ENCODE measurements at places on chromosomes 6 and 20.
A peak's percentile ranks its signal among the peaks of the same experiment; 100 is the strongest.

GRCh38 chr20:62624325-62624690 lies 18.0 kb upstream of the SLCO4A1 start:
- DNase-seq: no peak

- DNase-seq: no peak
Observed at GRCh38 chr6:84645000-84645399, 119.4 kb downstream of the TBX18 start.

DNA sequence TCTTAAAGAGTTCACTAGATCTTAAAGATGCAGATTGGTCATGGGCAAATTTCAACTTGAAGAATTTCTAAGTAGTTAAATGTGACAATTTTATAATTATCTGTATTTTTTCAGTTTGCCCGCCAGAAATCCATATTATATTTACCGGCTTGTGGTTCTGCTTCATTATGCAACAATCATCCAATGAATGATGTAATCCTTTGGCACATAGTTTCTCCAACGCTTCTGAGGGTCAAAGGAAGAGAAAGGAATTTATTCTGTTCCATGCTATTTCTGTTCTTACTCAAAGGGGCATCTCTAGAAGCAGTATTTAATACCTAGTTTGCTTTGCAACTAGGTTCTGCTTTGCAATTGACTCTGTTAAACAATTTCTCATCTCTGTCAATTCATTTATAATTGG lies 359.3 kb upstream of the PLCB4 start:
- no peak for DNase-seq

- DNase-seq: no peak
Observed at GRCh38 chr20:64026-64603, 23.4 kb upstream of the DEFB125 start.

DNA sequence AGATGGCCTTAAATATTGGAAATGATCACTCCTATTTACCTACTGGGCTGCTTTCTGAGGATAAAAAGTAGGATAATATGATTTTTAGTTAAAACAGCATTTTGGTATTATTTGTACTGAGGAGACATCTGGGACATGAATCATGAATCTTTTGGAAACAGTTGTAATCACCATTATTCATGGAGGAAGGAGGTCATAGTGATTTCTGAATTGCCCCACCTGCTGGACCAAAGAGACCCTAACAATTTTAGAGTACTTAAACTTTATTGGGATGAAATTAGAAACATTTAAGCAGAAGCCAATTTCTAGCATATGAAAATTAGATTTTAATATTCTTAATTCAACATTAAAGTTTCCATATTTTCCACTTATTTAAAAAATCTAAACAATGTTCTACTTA lies 108.4 kb upstream of the SIM1 start:
- DNase-seq: no peak

- no peak for DNase-seq
Observed at GRCh38 chr6:82371799-82372546, 8.4 kb downstream of the TPBG start.

DNA sequence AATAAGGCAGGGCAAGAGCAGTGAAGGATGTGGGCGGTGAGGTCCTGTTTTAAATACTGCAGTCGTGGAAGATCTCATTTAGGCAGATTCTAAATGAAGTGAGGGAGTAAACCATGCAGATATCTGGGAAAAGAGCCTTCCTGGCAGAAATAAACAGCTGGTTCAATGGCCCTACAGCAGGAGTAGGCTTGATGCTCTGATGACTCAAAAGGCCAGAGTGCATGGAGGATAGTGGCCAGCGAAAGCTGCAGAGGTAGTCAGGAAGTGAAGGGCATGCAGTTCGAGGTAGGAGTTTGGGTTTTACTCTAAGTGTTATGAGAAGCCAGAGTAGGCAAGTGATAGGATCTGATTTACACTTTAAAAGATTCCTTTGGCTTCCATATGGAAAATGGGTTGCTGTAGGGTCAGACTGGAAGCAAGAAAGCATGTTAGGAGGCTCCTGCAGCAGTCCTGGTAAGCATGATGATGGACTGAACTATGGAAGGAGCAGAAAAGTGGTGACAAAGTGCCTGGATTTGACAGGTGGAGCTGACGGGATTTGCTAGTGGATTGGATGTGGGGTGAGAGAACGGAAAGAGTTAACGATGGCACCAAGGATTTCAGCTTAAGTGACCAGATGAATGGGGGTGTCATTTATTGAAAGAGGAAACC lies 150.0 kb downstream of the GJA10 start:
- no peak for DNase-seq

GRCh38 chr20:40956542-40957264 lies 71.9 kb upstream of the TOP1 start:
- no peak for DNase-seq

DNA sequence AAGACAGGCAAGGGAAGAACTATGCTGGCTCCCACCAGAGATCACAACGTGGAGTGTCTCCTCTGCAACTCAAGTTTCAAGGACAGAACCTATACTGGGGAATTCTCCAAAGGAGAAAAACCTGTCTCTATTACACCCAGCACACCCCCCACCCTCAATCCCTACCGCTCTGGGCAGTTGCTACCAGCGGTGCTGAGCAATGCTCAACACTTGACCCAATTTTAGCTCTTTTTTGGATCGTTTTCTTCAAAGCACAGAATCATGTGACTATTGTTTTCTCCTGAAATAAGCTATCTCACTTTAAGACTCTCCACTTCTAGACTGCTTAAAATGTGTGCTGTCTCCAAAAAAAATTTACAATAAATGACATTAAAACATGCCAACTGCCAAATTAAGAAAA lies 23.3 kb downstream of the MAP7 start:
- peak; percentile 68 for DNase-seq

- DNase-seq: no peak
Observed at GRCh38 chr6:44041461-44042260, 85.6 kb downstream of the MRPL14 start.

DNA sequence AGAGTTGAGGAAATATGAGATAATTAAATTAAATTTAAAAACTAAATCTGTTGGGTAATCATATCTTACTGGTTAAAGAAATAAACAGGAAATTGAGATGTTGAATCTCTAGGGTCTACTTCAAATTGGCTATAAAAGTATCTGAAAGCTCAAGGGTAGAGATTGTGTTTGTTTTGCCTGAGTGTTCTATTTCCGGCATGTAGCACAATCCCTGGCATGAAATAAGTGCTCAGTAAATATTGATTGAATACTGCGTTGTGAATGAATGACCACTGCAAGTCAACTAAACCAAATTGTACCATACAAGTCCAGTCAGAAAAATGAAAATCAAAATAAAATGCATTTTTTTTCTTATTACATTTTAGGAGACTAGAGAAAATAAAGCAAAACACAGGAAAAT lies 709.8 kb downstream of the EPM2A start:
- DNase-seq: no peak

DNA sequence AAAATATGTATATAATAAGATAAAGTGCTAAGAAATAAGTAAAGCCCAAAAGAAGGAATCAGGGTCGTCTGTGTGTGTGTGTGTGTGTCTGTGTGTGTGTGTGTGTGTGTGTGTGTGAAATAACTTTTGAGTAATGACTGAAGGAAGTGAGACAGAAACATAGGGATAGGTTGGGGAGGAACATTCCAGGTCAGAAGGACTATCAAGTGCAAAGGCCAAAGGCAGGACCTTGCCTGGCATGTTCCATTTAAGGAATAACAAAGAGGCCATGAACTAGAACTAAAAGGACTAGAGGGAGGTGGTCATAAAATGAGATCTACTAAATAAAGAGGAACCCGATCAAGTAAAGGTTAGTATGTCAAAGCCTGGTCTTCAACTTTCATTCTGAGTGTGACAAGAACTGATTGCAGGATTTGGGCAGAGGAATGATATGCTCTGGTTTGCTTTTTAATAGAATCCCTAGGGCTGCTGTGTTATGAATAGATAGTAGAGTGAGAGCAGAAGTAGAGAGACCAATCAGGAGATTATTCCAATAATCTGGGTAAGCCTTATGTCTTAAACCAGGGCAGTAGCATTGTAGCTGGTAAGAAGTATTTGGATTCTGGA lies 6.9 kb downstream of the ENPP3 start:
- DNase-seq: no peak

DNA sequence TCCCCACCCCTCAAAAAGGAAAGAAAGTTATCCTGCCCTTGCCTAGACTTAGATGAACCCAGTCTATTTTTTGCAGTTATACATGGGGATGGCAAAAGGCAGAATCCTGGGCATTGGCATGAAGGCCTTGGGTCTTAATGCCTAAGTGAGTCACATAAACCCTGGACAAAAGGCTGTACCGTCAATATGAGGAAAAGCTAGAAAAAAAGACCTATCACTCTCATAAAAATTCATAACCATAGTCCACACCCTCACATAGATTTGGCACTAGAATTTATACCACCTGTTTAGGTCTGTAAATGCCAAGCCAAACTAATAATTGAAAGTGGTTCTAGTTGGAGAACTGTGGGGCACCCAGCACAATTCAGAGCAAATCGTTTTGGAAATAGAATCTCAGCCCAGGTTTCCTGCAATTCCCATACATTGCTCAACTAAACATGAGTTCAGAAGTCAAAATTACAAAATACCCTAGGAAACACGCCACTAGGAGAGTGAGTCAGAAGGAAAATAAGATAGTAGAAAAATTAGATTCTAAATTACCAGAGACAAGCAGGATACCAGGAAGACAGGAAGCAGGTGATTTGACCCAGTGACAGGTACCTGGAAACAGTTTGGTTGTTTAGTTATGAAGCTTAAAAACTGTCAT lies 70.4 kb upstream of the FUCA2 start:
- DNase-seq: no peak

GRCh38 chr6:130843575-130844320 lies 16.5 kb downstream of the SMLR1 start:
- DNase-seq: peak; percentile 6

GRCh38 chr6:1137849-1138248 lies 174.0 kb upstream of the FOXQ1 start:
- no peak for DNase-seq

GRCh38 chr6:144320741-144321140 lies 35.6 kb downstream of the UTRN start:
- no peak for DNase-seq

- no peak for DNase-seq
Observed at GRCh38 chr20:18428490-18429173, 38.2 kb downstream of the DZANK1 start.

DNA sequence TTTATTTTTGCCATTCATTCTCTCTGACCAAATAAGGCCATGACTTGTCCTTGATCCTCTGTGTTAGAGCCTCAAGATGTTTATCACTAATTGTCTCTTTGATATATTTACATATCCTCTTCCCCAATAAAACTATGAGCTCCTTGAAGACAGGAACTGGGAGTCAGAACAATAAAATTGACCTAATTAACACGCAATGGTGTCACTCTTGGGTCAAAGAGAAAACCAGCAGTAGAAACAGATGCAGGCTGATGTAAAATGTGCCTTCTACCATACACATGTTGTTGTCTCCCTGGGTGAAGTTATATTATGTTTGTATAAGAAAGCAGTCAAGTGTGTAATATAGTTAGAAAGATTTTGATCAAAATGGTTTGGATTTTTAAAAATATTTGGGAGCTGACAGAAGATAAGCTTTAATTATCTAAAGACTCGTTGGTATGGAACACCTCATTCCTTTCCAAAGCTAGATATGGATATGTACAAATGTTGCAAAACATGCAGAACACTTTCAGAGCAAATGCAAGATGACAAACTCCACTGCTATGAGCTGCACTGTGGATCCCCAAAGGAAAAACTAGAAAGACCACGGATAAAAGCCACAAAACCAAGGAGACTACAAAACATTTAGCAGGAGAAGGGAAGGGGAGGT lies 109.7 kb upstream of the STMND1 start:
- no peak for DNase-seq

DNA sequence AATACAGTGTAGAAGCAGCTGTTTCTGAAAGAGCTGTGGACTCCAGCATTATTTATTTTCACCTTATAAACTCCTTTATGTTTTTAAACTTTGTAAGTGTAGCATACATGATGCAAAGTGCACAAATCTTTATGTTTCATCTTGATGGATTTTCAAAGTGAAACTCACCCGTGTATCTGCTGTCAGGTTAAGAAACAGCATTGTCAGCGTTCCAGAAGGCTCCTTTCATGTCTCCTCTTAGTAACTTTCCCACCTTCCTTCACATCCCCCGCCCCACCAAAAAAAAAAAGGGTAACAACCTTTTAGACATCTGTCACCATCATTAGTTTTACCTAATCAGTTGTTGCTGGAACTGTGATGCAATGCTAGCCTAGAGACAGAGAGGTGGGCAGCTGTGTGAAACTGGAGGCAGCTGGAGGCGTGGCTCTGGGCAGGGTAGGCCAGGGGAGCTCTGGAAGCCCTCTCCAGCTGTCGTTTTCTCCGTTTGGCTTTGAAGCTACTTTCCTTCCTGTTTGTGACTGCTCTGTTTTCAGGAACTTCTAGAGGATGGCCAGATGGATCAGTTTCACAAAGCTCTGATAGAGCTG lies 7.2 kb downstream of the ACTR5 start:
- no peak for DNase-seq

GRCh38 chr20:21151791-21152190 lies 25.9 kb downstream of the KIZ start:
- no peak for DNase-seq

GRCh38 chr20:45445805-45446562 lies 23.6 kb upstream of the WFDC2 start:
- no peak for DNase-seq

DNA sequence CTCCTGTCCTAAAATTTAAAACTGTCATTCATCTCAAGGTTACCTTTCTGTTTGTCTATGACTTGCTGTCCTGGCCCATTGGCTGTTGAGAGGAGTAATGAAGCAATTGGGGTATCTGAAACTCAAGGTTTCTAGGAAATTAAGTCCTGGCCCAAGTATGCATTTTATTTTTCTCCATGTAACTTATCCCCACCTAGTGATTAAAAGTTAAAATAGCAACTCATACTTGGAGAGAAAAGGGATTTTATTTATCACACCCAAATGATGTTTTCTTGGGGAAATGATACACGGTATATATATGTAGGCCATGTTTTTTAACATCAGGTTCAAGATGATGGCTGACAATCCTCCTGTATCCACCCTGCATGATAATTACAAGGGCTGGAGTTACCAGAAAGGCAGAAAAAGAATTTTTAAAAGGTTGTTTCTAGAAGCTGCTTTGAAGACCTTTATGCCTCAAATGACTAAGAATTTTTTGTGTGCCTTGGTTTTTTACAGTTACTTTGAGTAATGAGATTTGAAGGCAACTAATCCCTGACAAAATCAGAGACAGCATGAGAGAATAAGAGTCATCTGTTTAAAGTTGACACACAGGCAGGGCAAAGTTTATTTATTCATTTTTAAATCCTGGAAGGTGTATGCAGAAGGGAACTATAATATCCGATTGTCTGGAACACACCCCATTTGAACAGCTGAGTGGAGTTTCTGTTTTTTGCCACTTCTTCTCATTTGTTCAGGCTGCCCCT lies 28.9 kb upstream of the C6orf58 start:
- no peak for DNase-seq

- no peak for DNase-seq
Observed at GRCh38 chr6:67594366-67594765, 1040.7 kb upstream of the ADGRB3 start.

- no peak for DNase-seq
Observed at GRCh38 chr20:50804437-50805348, 9.8 kb downstream of the BCAS4 start.

- no peak for DNase-seq
Observed at GRCh38 chr6:44042989-44043478, 84.2 kb downstream of the MRPL14 start.
